ENCODE measurements at places on chromosomes 16 and 17.

DNA sequence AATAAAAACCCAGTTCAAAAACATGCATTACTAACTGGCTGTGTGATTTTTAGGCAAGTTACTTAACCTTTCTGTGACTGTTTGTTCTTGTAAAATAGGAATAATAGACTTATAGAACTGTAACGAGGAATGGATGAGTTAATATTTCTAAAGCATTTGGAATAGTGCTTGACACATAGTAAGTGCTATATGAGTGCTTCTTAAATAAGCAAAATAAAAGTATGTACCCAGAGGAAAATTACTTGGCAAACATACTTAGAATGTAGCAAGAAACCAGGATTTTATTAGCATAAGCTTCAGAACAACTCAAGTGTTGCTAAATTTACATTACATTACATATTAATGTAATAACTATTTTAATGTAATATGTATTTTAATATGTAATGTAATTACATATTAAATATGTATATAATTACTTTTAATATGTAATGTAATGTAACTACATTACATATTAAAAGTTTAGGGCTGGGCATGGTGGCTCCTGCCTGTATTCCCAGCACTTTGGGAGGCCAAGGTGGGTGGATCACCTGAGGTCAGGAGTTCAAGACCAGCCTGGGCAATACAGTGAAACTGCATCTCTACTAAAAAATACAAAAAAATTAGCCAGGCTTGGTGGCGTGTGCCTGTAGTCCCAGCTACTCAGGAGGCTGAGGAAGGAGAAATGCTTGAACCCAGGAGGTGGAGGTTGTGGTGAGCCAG lies 14.2 kb downstream of the NFAT5 start:
- DNase-seq = no peak

GRCh38 chr17:56994009-56994792 lies 16.3 kb downstream of the SCPEP1 start:
- DNase-seq = no peak

- no peak for DNase-seq
Measured at GRCh38 chr16:57824888-57825287, 22.6 kb upstream of the KIFC3 start.

GRCh38 chr17:67717192-67717623 lies 528 bp upstream of the NOL11 start:
- no peak for DNase-seq

- DNase-seq = no peak
Measured at GRCh38 chr17:80244871-80245509, 15.7 kb upstream of the RNF213 start.

GRCh38 chr17:49748791-49749190 lies 15.1 kb downstream of the FAM117A start:
- peak; percentile 71 for DNase-seq

DNA sequence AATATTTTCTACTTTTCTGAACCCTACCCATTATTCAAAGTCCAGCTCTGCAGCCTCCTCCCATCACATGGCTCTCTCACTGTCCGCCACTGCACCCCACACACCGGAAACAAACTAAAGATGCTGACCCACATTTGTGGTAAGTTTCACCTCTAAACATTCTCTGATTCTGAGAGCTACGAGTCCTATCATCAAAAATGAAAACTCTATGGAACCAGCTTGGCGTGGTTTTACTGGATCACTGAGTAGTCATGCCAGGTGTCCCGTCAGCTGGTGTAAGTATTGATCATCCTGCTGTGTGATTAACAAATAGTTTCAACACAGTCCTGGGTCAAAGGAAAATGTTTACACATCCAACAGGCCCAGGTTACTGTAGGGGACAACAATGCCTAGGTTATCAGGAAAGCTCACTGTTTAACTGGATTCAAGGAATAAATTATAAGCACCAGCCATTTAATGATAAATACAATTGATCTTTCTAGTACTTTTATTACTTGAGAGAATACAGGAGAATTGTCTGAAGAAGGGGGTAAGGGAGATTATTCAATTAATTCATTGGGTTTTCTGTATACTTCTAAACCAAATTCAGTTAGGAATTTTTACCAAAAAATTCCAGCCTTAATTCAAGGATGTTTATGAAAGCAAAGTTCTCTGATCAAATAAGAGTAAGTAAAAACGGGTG lies 33.9 kb downstream of the CYTH1 start:
- peak; percentile 62 for DNase-seq

GRCh38 chr16:53219795-53220454 lies 165.1 kb downstream of the CHD9 start:
- DNase-seq = no peak

GRCh38 chr17:48241131-48241591 lies 133.6 kb downstream of the SNX11 start:
- peak; percentile 22 for DNase-seq

DNA sequence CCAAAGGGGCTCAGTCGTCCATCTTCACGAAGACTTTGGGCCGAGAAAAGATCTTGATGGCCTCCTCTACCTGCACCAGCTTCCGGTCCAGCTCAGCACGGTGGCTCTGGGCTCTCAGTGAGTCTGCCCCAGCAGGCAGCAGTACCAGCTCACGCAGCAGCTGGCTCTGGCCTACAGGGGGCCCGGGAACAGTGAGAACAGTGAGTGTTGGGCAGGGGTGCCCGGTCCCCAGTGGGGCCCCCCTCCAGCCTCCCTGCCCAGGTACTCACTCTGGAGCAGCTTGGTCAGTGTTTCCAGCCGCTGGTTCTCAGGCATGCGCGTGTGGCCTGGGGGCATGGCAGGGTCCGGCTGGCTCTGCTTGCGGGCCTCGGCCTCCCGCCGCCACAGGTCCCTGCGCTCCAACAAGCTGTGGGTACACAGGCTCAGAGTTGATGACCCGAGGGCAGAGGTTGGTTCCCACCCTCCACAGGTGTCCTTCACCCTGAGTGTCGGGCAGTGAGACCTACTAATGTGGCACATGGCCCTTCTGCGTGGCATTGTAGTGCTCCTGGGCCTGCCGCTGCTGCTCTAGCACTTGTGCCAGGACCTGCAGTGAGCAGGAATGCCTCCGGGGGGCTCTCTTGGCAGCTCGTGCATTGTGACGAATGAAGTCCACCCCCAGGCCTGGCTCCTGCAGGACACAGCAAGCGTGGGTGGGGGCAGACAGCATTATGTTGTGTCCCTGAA lies 2.6 kb downstream of the PARD6A start:
- DNase-seq = peak; percentile 31

GRCh38 chr17:1120596-1121441 lies 59.0 kb downstream of the ABR start:
- DNase-seq = no peak

DNA sequence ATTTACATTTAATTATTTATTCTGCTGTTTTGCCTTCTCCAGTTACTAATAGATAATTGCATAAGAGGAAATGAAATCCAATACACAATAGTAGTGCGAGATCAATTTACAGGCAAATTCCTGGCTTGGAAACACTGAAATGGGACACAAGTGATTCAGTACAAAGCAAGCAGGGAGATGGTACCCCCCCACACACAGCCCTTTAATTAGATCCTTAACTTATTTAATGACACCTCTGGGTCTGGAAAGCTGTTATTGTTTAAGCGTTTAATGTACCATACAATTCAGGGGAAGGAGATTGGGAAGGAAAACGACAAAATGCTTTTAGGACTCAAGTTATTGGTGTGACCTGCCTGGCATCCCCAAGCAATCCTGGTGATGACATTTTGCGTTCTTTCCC lies 318.2 kb downstream of the NPIPA8 start:
- DNase-seq = no peak
